Fibroblast of skin of scalp (primary cell): ENCODE measurements at places on chromosomes 6 and 20.

DNA sequence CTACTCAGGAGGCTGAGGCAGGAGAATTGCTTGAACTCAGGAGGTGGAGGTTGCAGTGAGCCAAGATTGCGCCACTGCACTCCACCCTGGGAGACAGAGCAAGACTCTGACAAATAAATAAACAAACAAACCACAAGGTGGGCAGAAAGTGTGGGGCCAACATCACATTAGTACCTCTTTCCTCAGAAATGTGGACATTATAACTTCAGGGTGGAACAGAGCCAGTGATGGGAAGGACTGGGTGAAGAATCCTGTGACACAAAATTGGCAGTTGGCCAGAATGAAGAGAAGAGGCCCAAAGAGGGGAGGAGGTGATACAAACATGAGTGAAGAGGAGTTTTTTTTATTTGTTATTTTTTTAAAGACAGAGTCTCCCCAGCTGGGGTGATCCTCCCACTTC lies 50.6 kb downstream of the NUP153 start:
- peak; percentile 14 for DNase-seq

DNA sequence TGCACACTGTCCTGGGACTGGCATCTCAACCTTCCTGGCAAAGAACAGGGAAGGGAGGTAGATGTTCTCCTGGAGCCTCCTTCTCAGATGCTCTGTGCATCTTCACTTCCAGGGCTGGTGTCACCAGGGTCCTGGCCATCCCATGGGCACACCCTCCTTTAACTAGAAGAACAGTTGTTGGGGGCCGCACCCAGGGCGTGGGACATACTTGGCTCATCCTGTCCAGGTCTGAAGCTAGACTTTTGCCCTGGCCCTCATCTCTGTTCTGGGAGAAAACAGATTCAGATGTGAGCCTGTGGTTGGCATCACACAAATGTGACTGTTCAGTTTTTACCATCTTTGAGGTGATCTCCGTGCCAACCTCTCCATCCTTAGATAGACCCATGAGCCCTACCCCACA lies 41.6 kb downstream of the FOXC1 start:
- DNase-seq: no peak

DNA sequence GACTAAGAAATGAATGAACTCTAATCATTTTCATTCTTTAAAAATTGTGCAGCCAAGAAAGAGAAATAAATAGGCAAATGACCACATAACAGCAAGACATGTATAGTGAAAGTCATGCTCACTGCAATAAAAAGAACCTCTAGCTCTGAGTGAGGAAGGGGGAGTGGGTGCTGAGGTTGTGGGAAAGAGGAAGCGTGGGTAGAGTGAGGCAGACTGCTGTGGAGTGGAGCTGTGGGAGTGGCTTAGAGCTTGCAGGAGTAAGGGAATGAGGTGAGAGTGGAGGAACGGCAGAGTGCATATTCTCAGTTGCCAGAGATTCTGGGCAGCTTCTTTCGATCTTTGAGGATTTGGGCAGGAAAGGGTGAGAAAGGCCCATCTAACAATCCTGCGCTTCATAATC lies 10.4 kb downstream of the DEFB129 start:
- DNase-seq: no peak

- peak; percentile 64 for DNase-seq
These were observed 8.1 kb downstream of the ARHGAP18 start for GRCh38 chr6:129701721-129702455.

- peak; percentile 97 for DNase-seq
These were observed 18.1 kb downstream of the OR2B2 start for GRCh38 chr6:27893836-27894807.

- DNase-seq: no peak
These were observed 17.8 kb upstream of the HMGN4 start for GRCh38 chr6:26520237-26520849.

DNA sequence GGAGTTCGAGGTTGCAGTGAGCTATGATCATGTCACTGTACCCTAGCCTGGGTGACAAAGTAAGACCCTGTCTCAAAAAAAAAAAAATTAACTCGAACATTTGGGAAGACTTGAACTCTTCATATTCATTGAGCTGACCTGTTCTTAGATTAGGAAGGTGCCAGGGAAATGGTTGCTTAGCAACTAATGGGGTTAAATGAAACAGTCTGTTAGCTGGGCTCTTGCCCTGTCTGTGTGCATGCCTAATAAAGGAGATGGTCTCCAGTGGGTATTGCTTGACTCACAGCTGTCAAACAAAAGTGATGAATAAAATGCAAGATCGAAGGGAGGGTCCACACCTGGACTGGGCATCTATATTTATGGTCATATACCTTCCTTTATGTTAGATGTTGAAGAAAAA lies 101.8 kb downstream of the KLHL32 start:
- DNase-seq: no peak
